ENCODE measurements at places on chromosomes 7 and 10.

GRCh38 chr10:15167411-15168290 is 842 bp downstream of the NMT2 start:
- peak; percentile 46 for DNase-seq

GRCh38 chr10:128035557-128035973 is 90.7 kb downstream of the MKI67 start:
- no peak for DNase-seq

DNA sequence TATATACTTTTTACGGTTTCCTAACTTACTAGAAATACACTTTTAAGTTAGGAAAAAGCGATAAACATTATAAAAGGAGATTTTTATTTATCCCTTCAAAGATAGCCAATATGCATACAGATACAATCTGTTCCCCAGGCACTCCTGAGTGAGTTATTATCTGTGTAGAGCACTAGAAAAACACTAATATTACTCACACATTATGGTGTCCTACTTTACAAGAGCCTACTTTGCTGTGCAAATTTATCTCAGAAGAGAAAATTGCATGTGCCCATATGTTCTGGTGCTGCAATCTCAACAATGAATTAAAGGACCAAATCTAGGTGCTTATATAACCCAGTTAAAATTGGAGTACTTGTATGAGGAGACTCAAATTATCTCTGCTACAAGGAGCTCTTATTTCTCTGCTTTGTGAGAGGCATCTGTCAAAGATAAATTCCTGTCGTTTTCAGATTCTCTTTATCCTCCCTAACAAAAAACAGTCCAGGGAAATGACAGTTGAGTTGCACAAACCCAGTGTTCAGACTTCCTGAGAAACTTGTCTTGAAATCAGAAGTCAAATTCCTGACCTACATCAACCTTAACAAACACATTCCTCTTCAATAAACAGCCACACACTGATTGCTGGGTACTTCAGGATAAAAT is 28.9 kb downstream of the CPA1 start:
- no peak for DNase-seq

- DNase-seq: no peak
Measured at GRCh38 chr10:58502956-58503355, 9.7 kb upstream of the BICC1 start.

DNA sequence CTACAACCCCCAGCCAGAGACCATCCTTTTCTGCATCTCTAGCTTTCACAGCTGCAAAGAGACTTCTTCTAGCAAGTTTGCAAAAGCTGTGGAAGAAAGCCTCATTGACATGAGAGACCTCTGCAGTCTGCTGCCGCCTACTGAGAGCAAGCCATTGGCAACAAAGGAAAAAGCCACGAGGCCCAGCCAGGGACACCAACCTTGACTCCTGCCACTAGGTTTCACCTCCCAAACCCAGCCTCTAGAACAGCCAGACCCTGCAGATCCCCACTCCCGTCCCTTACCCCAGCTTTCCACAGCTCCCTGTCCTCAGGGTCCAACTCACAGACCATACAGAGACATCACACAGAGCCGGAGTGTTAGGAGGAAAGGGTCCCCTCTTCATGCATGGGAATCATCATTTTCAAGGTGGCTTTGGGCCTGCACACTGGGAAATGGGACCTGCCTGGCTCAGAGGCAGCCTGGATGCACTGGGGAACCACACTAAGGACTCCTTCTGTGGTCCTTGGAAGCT is 14.6 kb upstream of the C10orf53 start:
- DNase-seq: no peak

DNA sequence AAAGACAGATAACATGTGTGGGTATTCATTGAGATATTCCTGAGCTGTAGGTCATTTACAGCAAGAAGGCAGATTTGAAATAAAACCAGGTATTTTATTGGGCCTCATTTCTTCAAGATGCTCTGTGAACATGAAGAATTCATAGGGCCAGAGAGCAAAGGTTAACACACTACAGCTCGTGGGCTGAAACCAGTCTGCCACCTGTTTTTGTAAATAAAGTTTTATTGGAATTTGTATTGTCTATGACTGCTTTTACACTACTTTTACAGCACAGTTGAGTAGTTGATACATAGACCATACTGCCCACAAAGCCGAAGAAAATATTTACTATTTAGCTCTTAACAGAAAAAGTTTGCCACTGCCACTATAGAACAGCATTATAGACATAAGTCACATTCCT is 22.1 kb upstream of the LIPA start:
- no peak for DNase-seq

- DNase-seq: no peak
Measured at GRCh38 chr7:48446721-48447120, 275.5 kb downstream of the ABCA13 start.

- DNase-seq: no peak
Measured at GRCh38 chr10:43383204-43383971, 12.0 kb downstream of the FXYD4 start.

- no peak for DNase-seq
Measured at GRCh38 chr7:159229683-159230475, 85.2 kb upstream of the VIPR2 start.

DNA sequence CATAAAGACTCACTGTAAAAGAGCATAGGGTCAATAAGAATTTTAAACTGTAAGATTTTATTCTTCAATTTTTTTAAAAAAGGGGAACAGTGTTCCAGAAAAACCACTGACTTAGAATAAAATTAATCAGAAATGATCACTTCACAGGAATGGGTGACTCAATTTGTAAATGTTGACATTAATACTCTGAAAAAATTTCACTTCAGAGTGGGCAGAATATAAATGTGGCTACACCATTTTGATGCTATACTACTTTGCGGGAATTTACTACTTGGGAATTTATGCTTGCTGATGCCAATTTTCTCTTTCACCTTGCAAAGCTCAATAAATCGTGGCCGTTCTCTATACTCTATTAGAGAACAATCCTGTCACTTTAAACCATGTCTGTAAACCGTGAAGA is 126.9 kb downstream of the HIBADH start:
- no peak for DNase-seq

GRCh38 chr7:41886262-41886900 is 183.5 kb upstream of the INHBA start:
- no peak for DNase-seq

DNA sequence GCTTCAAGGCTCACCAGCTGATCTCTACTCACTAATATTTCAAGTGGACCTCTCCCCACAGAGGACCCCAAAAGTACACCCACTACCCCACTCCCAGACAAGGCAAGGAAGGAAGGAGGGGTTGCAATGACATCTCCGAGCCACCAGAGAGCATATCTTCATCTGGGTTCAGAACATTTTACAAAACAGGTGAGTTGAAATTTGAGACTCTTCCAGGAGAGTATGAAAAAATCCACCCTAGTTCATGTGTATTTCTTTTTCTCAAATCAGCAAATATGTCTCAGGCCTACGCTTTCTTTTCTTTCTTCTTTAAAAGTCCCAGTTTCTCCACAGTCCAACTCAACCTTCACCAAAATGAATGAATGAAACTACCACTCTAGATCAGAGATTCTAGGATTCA is 61.9 kb downstream of the SGMS1 start:
- no peak for DNase-seq

DNA sequence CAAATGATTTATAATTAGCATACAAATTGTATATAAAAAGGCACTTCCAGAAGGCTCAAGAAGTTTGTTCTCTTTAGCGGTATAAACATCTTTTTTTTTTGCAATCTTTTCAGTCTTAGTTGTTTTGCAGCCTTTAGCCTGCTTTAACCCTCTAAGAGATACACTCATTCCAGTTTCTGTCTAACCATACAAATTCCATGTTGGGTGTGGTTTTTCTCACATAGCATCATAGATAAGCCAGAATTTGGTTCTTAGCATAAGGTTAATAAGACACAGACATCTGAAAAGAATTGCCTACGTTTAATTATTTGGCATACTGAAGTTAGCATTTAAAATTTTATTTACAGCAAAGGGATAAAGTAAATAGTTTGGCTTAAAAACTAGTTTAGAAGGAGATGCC is 92.5 kb upstream of the NPVF start:
- no peak for DNase-seq

GRCh38 chr7:79050603-79051002 is 402.9 kb downstream of the MAGI2 start:
- DNase-seq: peak; percentile 11

- no peak for DNase-seq
Measured at GRCh38 chr7:47188653-47189315, 393.1 kb downstream of the TNS3 start.

GRCh38 chr7:145698526-145699262 is 417.9 kb upstream of the CNTNAP2 start:
- DNase-seq: no peak

DNA sequence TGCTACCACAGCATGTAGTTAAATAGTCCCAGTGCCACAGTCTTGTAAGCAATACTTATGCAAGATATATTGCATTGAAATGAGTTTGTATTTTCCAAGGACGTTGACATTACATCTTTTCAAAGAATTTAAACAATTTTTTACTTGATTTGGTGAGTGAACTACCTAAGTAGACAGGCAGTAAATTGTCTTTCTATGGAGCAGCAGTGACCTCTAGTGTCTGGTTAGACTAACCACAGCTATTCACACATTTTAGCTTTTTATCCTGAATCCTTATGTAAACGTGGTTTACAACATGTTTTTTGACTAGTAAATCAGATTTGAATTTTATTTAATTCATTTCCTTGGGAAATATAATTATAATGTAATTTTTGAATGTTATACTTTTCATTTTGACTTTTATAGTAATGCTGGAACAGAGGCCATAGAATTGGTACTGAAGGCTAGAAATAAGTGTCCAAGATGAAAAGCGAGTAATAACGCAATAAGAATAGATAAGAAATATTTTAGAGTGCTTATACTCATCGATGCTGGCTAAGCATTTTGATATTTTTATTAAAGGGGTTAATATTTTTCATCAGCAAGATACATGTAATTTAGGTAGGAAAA is 5.6 kb downstream of the LRRTM3 start:
- DNase-seq: peak; percentile 87

- DNase-seq: no peak
Measured at GRCh38 chr10:79292891-79293746, 54.1 kb upstream of the PPIF start.

GRCh38 chr10:94287336-94287735 is 75.4 kb downstream of the NOC3L start:
- DNase-seq: no peak
